ENCODE measurements at places on chromosomes 4 and X. TPM values are rescaled to one million over a fixed set of nuclear protein-coding genes. Genes with fewer than 3 reads are reported as not detected.

DNA sequence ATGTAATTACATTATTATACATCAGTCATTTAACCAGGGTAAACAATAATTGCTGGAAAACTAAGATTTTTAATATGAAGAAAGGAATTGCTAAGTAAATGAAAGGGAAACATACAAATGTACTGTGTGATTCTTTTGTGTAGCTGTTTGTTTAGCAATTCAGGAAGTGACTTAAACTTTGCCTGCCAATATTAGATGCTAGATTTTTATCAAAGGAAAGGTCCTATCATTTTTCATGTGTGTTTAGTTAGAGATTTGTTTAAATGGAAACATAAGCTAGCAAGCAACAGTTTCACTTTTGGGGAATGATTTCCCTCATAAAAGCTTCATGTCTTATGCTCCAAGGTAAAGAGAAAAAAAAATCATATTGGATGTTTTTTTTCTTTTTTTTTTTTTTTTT, 95.1 kb upstream of the LIMCH1 start:
- no peak for DNase-seq

GRCh38 chr4:104909376-104909775, 237.3 kb upstream of the TET2 start:
- DNase-seq: no peak

- DNase-seq: no peak
Observed at GRCh38 chr4:13413729-13414437, 70.3 kb downstream of the RAB28 start.

DNA sequence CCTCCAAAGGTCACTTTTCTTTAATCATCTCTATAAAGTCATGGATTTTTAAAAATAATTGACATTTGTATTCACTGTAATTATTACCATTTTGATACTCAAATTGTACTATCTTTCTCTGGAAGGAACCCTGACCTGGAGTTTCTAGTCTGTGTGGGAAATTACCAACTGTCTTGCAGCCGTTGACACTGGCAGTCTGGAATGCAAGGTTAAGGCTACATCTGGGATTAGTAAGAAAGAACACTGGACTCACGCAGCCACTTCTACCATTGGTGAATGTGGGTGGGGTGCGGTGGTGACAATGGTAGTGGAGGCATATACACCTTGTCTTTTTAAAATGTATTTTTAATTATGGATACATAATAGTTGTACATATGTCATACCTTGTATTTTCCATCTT, 40.9 kb downstream of the EGF start:
- no peak for DNase-seq

The SYNPO2 gene
- 0.09 TPM for total RNA-seq

The PRRG3 gene
- total RNA-seq: not detected

Data from activated T-helper 2 cell treated with anti-CD3 and anti-CD28 coated beads, Interferon-gamma antibody, Interleukin-2, Interleukin-4, amounts not matched to agents 10 μg/mL and 5 μg/mL and 100 μg/mL, durations not matched to agents 14 hours and 24 hours and 36 hours (primary cell).